CD4-positive, alpha-beta T cell treated with Interleukin-17A for 4 hours (primary cell): ENCODE measurements at places on chromosomes 1 and 21.

- no peak for DNase-seq
Measured at GRCh38 chr1:223496883-223497282, 103.7 kb downstream of the CCDC185 start.

DNA sequence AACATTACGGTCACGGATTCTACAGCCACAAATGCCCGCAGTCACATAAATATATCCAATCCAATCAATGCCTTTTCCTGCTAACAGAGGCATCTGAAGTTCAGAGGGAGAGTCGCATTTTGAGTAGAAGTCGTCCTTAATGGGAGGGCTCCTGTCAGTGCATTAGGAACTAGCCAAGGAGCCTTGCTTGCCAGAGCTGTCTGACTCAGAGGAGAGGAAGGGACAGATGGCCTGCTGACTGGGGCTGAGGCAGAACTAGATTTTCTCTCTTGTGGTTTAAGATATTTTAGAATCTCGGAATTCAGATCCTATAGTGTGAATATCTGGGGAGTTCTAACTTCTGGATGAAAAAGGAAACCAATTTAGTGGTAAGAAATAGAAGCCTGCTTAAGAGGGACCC, 10.6 kb downstream of the XKR8 start:
- DNase-seq, result no peak

GRCh38 chr1:226029093-226029496, 30.0 kb upstream of the SDE2 start:
- no peak for DNase-seq

- no peak for DNase-seq
Measured at GRCh38 chr1:86110451-86111129, 46.0 kb downstream of the COL24A1 start.

DNA sequence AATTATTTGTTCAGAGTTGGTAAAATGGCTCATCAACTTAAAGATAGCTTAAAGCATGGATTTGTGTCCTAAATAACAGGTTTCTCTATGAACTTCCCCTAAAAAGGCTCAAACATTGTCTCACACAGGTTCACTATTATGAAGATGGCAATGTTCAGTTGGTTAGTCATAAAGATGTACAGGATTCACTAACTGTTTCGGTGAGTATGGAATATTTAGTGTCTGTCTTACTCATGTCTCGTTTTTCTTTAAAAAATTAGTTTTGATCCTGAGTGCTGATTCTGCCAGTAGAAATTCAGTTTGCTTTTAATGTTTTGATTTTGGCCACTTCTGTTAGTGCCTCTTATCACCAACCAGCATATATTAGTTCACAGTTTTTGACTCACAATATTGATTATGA, 7.5 kb upstream of the MOV10 start:
- DNase-seq, result no peak

DNA sequence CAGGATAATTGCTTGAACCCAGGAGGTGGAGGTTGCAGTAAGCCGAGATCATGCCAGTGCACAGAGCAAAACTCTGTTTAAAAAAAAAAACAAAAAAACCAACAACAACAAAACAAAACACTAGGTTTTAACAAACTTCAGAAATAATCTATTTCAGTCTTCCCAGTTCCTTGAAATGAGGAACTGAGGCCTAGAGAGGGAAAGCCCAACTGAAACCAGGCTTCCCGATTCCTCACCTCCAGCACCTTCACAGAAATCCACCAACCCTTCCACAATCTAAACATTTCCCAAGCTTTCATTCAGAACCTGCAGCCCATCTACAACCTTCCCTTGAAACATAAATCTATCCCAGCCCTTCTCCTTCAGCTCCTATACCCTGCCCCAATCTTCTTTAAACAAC, 612 bp upstream of the CD52 start:
- DNase-seq, result no peak

- no peak for DNase-seq
Measured at GRCh38 chr1:83499998-83500397, 498.9 kb downstream of the TTLL7 start.

DNA sequence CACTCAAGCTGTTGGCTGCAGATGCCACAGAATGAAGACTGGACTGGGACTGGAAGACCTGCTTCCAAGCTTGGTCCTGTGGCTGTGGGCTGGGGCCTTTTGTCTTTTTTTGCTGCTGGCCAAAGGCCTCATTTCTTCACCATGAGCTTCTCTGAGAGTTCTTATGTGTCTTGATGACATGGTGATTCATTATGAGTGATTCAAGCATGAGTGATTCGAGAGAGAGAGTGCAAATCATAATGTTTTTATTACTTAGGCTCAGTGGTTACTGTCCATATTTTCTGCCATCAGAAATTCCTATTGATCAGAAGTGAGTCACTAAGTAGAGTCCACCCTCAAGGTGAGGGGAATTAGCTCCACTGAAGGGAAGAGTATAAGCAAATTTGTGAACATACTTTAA, 94.0 kb downstream of the PCP4 start:
- no peak for DNase-seq

GRCh38 chr1:203968761-203969160, 104.2 kb upstream of the SOX13 start:
- DNase-seq, result no peak

DNA sequence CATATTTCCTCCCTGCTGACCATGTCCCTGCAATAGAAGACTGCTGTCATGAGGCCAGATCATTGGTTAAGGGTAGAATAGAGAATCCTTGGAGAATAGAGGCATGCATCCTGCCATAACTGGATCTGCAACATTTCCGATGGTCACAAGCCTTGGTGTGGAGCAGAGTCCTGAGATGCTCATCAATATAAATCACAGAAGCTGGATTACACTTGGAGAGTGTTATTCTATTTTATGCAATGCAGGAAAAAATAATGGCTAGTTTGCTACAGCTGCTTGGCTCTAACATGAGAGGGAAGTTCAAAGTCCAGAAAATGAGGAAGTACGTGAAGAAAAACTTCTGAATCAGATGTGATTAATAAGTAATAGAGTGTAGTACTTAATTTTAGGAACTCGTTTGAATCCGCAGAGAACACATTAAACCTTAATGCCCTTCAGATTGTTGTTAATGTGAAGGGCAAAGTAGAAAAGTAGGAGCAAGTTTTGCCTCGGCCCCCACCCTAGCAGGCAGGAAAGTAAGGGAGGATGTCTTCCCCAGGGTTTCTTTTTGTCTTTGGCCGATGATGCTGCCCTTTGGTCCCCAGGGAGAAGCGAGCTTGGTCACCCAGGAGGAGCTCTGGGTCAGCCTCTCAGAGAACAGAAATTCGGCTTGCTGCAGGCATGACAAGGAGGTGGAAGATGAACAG, 59.5 kb downstream of the KCNK1 start:
- no peak for DNase-seq

GRCh38 chr1:61130338-61131000, 48.1 kb downstream of the NFIA start:
- DNase-seq, result no peak

DNA sequence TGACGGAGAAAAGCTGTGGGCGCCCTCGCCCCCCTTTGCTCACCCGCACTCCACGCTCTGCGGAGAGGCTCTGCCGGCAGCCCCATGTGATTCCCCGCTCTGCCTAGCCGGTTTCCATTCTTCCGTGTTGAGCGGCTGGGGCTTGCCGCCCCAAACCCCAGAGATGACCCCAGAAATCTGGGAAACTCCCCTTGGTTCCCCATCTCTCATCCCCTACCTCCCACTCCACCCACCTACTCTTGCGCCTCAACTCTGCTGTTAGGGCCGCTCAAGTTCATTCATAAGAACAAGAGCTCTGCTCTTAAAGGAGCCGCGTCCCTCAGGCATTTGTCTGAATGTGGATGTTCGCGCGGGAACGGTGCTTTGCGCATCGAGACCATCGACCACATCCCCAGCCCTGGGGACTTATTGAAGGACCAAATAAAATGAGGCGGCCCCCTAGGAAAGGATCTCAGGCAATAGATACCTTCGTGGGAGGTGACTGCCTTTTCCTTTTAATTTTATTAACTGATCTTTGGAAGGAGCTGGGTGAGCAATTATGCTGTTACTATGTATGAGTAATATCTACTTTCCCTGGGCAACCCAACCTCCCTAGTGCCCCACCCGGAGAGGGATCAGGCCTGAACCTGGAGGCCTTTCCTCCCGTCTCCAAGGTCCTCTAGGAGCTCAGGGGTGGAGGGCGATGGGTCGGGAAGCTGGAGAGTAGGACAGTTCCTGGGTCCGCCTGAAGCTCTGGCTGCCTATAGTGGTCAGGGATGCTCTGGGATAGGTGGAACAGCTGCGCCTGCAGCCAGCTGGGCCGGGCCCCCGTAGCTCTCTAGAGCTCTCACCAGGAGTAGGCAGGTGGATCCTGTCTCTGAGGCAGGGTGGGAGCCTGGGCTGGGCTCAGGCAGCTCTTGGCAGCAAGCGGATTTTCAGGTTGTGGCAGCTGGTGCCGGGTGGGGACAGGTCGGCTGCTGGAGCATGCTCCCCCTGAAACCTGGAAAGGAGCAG, 898 bp downstream of the MFSD2A start:
- DNase-seq, result peak; percentile 40

- DNase-seq, result no peak
Measured at GRCh38 chr21:41396558-41397075, 29.4 kb upstream of the MX1 start.

DNA sequence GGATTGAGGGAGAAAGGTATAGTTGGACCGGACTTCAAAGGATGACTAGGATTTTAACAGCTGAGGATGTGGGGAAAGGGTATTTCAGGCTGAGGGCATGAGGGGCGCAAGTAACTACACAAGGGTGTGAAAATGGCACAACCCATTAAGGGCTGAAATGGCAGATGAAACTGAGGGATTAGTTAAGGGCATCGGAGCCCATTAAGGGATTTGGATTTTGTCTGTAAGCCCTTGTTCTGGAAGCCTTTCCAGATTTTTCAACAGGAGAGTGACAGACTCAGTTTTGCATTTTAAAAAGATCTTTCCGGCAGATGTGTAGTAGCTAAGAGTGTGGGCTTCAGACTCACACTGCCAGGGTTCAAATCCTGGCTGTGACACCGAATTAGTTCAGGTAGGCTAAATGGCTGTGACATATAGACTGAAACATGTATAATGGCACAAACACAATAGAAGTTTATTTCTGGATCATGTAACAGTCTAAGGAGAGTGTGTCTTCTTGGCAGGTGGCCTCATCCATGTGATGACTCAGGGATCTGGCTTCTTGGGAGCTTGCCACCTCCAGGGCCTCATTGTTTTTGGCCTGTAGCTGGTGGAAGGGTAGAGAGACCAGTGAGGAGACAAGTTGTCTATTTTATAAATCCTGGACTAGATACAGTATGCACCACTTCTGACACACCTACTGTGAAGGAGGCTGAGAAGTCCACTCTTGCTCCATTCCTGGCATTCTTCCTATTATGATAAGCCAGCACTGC, 49.6 kb downstream of the UBE2T start:
- no peak for DNase-seq

- no peak for DNase-seq
Measured at GRCh38 chr1:175845338-175845737, 101.9 kb upstream of the TNR start.

- no peak for DNase-seq
Measured at GRCh38 chr1:169102567-169102966, 3.9 kb upstream of the ATP1B1 start.

DNA sequence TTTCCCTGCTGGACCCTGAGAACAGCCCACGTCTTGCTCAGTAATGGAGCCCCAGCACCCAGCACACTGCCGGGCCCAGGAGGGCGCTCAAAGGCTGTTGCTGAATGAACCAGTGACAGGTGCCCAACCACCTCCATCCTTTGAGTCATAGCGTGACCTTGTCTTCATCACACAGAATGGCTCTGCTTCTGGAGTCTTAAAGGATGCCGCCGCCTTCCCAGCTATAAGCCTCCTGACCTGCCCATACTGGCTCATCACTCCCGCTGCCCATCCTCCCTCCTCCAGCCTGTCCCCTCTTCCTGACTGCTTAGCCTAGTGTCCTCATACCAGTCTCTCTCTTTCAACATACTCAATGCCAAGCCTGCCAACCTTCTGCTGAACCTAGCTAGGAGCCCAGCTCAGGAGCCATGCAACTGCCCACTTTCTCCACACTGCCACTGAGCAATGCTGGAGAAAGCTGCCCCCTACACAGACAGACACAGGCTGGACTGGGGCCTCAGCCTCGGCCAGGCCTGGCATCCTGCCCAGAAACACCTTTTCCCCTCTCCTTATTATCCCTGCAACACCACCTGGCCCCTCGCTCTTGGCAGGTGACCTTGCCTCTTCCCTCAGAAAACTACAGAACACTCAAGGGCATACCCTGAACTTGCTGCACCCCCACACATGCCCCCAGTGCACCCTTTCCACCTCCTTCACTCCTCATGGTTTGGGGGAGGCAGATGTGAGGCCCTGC, 14.1 kb downstream of the TTC39A start:
- DNase-seq, result no peak

DNA sequence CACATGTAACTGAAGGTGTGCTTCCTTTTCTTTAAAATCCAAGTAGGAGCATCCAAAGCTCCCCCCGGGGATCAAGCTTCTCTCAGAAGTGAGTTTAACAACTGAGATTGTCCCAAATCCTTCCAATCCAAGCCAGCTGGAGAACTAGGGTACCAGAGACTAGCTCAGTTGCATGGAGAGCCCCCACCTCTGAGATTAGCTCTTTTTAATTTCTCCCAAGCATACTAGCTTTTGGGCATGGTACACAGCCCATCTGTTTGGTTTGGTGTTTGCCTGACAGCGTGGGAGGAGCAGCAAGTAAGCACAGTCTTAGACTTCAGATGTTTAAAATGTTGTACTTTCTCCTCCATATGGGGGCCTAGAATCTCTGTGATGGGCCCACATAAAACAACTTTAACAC, 142.8 kb downstream of the ASTN1 start:
- DNase-seq, result no peak

- DNase-seq, result no peak
Measured at GRCh38 chr1:164712131-164713036, 153.4 kb downstream of the PBX1 start.

DNA sequence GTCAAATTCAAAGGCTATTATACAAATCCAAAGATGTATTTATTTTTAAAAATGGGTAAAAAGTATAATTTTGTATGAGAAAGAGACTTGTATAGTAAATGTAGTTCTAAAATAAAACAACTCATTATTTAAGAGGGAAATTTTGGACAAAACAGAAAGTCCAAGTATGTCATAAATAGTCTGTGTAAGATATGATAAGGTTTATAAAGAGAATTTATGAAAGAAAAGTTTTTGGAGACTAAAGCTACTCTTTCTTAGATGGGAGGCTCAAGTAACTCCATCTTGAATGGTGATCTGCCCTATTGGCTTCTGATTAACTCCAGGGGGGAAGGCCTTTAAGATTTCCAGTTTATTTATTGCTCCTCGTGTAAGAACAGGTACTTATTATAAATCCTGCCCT, 14.7 kb upstream of the OR2T27 start:
- no peak for DNase-seq

GRCh38 chr1:26015358-26015757, 6.2 kb upstream of the EXTL1 start:
- DNase-seq, result no peak

DNA sequence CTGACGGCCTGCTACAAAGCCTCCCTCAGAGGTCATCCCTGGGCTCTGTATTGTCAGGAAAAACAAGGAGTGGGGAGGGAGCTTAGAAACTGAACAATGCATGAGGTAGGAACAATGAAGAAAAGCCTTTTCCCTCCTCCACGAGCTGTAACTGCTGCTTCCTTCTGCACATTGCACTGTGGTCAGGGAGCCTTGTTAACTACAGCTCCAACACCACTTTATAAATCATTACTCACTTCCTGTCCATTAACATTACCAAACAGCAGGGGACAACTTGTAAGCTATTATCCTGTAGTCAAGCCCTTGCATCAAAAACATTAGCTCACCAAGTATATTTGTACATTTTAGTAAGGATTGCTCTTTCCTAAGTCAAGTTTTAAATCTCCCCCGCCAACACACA, 336.0 kb upstream of the NR5A2 start:
- no peak for DNase-seq
